Heart left ventricle (tissue), 16 donors: ENCODE measurements at places on chromosomes 12 and 14.
A peak's percentile ranks its signal among the peaks of the same experiment; 100 is the strongest.

GRCh38 chr14:73740618-73741326, 26.6 kb upstream of the PNMA1 start:
- peak overlapping the region; percentile 48 for H3K4me3 ChIP-seq
- peaks cover 13% of the 10 kb centered on the region for H3K36me3 ChIP-seq
- H3K27ac ChIP-seq = peak overlapping the region; percentile 79
- peaks cover 75% of the 10 kb centered on the region for H3K4me1 ChIP-seq

DNA sequence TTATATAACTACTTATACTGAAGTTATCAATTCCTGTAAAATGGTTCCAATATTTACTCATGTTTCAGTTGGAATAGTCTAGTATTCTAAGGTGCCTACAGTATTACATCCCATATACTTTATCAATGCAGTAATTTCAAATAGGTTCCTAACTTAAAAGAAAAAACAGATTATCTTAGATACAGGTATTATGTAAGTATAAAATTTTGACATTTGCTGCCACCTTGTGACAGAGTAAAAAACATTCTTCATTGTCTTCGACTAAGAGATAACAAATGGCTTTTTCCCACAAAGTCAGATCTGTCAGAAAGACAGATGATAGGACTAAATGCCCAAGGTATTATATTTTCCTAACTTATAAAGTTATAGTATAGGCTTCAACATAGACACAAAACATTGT, 78.7 kb downstream of the TXNDC16 start:
- no peaks in the 10 kb centered on the region for H3K4me1 ChIP-seq
- no peak overlapping the region for H3K27ac ChIP-seq
- no peak overlapping the region for H3K4me3 ChIP-seq
- no peak for DNase-seq

DNA sequence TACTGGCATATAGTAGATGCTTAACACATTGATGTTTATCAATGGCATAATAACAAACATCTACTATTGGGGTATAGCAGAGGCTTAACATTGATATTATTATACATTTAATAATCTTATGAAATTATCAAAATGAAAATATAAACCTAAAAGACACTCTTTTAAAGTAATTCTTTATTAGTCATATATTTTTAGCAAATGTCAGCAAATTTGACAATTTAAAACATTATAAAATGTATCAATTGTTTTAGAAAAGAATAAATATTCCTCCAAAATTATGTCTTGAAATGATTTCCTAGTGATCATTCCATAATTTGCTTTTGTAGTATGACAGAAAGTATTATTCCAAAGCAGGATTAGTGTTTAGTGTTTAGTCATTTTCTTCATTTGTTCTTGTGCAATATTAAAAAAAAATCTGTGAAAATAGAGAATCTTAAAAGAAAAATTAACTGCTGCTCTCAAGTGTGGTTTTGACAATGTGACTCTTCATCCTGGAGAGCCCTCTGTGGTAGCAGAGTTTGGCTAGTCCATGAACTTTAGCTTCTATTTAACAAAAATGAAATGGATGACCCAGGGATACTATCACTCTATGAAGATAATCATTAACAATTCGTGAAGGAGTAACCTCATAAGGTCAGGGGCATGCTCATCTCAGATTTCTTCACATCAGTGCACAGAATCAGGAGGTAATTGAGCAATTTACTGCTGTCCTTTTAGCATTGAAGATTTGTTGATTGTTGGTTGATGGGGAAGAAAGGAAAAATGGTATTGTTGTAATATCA, 1018.5 kb downstream of the LRFN5 start:
- no peak overlapping the region for H3K27ac ChIP-seq
- no peaks in the 10 kb centered on the region for H3K4me1 ChIP-seq
- H3K27me3 ChIP-seq = no peaks in the 10 kb centered on the region
- DNase-seq = no peak

- no peak for DNase-seq
- H3K4me3 ChIP-seq = no peak overlapping the region
- no peaks in the 10 kb centered on the region for H3K4me1 ChIP-seq
Observed at GRCh38 chr14:54528973-54529372, 19.3 kb downstream of the CGRRF1 start.

DNA sequence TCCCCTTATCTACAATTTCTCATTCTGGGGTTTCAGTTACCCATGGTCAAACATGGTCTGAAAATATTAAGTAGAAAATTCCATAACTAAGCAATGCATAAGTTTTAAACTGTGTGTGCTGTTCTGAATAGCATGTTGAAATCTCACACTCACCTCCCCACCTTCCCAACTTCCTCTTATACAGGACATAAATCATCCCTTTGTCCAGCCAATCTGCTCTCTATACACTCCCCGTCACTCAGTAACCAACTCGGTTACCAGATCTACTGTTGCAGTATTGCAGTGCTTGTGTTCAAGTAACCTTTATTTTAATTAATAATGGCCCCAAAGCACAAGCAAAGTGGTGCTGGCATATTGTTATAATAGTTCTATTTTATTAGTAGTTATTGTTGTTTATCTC, 420.5 kb downstream of the GXYLT1 start:
- H3K27me3 ChIP-seq = no peaks in the 10 kb centered on the region
- no peak overlapping the region for H3K27ac ChIP-seq

DNA sequence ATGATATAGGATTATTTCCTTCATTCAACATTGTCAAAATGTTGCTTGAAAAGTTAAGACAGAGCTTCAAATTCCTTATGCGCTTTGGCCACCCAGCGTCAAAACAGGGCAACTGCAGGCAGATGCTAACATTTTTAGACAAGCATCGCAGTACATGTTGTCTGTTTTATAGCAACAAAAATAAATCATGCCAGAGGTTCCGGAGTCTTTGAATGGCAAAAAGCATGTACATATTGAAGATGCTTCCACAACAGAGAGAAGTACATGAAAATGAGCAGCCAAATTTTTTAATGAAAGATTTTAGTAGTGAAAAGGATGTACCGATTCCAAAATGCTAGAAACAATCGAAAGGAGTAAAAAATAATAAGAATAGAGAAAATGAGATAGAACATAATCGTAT, 49.8 kb upstream of the USP15 start:
- DNase-seq = no peak
- H3K4me3 ChIP-seq = no peak overlapping the region
- H3K27me3 ChIP-seq = no peaks in the 10 kb centered on the region
- no peak overlapping the region for H3K27ac ChIP-seq
- H3K4me1 ChIP-seq = no peaks in the 10 kb centered on the region

DNA sequence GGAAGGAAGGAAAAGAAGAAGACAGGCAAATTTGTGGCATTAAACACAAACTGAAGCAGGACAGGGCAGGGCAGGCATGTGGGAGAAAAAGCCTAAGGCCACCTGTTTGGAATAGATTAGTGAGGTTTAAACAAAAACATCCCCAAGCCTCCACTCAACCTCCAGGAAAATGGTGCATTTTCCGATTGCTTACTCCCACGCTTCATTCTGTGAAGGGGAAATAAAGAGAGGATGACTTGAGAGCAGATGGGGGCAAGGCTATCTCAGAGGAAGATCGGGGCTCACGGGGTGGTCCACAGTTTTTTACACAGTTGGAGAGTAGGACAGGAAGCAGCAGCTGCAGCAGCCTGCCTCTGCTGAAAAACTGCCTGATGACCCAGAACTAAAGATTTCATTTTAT, 250.9 kb downstream of the DUSP6 start:
- no peak overlapping the region for H3K4me3 ChIP-seq
- no peaks in the 10 kb centered on the region for H3K27me3 ChIP-seq
- no peaks in the 10 kb centered on the region for H3K4me1 ChIP-seq
- H3K36me3 ChIP-seq = no peaks in the 10 kb centered on the region
- no peak overlapping the region for H3K27ac ChIP-seq

DNA sequence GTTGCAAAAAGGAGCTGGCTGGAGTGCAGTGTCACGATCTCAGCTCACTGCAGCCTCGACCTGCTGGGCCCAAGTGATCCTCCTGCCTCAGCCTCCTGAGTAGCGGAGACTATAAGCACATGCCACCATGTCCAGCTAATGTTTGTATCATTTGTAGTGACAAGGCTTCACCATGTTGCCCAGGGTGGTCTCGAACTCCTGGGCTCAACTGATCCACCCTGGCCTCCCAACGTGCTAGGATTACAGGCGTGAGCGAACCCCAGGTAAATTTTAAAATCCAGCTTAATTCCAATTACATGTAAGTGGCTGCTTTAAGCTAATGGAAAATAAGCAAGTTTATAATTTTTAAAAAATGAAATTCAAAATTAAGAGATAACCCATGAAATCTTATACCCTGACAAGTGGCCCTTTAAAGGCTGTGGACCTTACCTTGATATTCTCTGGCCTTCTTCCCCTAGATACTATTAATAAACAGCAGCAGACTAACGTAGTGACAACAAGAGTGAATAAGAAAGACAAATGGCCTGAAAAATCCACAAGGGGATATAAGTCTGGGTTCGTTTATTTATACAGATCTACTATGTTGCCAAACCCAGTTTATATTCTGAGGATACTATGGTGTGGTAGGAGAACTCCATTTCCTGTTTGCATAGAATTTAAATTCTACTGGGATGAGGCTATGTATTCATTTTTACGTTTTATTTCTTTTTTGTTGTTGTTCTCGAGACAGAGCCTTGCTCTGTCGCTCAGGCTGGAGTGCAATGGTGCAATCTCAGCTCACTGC, 25.6 kb upstream of the SLC2A3 start:
- peak overlapping the region; percentile 87 for H3K27ac ChIP-seq
- peaks cover 5% of the 10 kb centered on the region for H3K4me1 ChIP-seq
- H3K4me3 ChIP-seq = peak overlapping the region; percentile 57
- no peaks in the 10 kb centered on the region for H3K36me3 ChIP-seq
- no peaks in the 10 kb centered on the region for H3K27me3 ChIP-seq
